ENCODE measurements at places on chromosomes 4 and X.
A peak's percentile ranks its signal among the peaks of the same experiment; 100 is the strongest.

- no peak for DNase-seq
Observed at GRCh38 chr4:16110661-16111290, 27.0 kb upstream of the PROM1 start.

- DNase-seq, result no peak
Observed at GRCh38 chr4:132396636-132397035, 752.5 kb upstream of the PCDH10 start.

- DNase-seq, result no peak
Observed at GRCh38 chrX:29851857-29852605, 363.3 kb upstream of the MAGEB2 start.

GRCh38 chrX:109847257-109848187 lies 114.5 kb upstream of the ACSL4 start:
- no peak for DNase-seq

DNA sequence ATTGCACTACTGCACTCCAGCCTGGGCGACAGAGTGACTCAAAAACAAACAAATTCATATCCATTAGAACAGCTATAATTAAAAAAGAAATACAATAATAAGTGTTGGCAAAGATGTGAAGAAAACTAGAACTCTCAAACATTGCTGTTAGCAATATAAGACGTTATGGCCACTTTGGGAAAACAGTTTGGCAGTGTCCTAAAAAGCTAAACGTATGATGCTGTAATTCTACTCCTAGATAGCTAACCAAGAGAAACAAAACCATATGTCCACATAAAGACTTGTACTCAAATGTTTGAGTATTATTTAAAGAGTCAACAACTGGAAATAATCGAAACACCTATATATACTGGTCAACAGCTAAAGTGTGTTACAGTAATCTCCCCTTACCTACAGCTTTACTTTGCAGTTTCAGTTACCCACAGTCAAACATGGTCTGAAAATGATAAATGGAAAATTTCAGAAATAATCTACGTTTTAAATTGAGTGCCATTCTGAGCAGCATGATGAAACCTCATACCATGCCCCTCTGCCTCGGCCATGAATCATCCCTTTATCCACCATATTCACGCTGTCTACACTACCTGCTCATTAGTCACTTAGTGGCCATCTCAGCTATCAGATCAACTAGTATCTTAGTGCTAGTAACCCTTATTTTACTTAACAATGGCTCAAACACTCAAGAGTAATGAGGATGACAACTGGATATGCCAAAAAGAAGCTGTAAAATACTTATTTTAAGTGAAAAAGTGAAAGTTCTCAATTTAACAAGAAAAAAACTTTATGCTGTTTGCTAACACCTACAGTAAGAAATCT lies 4.9 kb downstream of the ELF2 start:
- DNase-seq, result no peak

- DNase-seq, result no peak
Observed at GRCh38 chr4:95638920-95639501, 90.2 kb upstream of the UNC5C start.

- DNase-seq, result no peak
Observed at GRCh38 chrX:131831185-131831520, 191.9 kb upstream of the STK26 start.

DNA sequence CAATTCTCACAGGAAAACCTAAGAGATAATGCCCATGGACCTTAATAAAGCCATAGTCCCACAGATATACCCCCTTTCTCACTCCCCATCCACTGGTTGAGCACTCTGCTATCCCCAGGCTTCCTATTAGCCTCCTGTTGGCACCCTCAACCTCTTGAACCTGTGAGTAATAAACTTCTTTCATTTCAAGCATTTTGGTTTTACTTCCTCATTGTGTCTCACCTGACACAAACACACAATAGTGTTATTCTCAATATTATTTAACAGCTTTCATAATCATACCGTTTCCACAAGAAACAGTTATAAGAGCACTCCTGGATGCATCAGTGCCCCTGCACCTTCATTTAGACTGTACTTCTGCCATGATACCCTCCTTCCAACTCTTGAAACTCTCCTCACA lies 56.8 kb downstream of the TRPC5 start:
- DNase-seq, result no peak

GRCh38 chrX:11267425-11267824 lies 25.8 kb upstream of the AMELX start:
- no peak for DNase-seq

DNA sequence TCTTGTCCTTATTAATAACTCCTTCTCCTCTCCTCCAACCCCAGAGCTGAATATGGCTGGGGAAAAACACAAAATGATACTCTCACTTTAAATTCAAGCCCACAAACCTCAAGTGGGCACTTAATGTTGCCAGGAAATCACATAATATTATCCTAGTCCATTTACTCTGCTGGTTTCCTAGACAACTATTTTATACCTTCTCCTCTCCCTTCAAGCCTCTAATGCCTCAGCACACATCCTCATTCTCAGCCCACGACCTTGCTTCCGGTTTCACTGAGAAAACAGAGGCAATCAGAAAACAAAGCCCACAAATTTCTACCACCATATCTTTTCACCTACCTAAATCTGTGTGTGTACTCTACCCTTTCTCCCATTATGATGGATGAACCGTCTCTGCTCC lies 12.1 kb upstream of the CLCN5 start:
- DNase-seq, result peak; percentile 2

- DNase-seq, result no peak
Observed at GRCh38 chr4:107989162-107989536, 540 bp upstream of the HADH start.

DNA sequence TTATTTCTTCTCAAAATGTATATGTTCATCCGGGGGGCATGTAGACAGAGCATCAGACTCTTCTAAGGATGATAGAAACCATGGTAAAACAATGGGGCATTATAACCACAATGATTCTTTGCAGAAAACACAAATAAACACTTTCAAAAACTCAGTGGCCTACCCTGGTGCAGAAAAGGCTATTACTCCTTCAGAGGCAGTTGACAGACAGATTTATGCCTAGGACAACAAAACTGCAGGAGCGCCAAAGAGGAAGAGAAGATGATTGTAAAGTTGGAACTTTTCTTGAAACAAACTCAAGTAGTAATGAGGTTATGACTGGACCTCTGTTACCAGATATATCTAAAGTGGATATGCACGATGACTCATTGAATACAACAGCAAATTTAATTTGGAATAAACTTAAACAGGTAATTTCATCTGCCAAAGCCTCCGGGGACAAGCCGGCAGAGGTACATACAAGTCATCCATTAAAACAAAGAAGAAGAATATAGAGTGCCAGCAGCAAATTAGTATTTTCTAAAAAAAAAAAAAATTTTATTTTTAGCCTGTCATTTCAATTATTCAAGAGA lies 1068.4 kb upstream of the INTU start:
- DNase-seq, result no peak

DNA sequence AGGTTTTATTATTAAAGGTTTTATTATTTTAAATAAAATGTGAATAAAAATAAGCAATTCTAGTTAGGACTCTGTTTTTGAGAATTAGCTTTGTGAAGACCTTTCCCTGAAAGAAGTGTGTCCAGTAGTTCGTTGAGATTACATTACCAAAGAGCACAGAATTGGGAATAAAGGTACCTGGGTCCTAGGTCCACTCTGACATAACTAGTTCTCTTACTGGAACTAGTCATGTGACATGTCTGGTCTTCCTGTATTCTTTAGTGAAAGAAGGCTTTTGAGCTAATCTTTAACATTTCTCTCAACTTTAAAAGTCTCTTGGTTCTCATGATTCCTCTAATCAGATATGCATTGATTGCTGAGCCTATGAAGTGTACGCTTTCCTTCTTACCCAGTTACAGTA lies 292.0 kb upstream of the SMIM31 start:
- DNase-seq, result no peak

DNA sequence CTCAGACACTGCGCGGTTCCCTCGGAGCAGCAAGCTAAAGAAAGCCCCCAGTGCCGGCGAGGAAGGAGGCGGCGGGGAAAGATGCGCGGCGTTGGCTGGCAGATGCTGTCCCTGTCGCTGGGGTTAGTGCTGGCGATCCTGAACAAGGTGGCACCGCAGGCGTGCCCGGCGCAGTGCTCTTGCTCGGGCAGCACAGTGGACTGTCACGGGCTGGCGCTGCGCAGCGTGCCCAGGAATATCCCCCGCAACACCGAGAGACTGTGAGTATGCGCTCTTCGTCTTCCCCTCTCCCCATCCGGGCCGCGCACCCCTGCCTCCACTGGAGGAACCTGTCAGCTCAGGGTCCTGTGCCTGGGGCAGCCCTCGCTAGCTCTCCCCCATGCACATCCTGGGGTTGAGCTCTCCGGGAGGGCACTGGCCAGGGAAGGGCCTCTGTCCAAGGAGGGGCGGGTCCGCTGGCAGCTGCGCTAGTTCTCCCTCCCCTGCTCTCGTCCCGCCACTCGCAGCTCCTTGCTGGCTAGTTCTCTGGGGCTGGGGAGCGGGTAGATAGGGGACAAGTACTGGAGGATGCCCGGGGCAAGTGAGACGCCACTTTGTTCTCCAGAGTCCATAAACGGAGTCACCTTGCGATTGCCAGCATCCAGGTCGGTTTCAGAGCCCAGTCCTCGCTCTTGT lies 2.2 kb downstream of the SLIT2 start:
- peak; percentile 13 for DNase-seq

GRCh38 chr4:134722306-134722705 lies 520.7 kb upstream of the PABPC4L start:
- DNase-seq, result no peak

DNA sequence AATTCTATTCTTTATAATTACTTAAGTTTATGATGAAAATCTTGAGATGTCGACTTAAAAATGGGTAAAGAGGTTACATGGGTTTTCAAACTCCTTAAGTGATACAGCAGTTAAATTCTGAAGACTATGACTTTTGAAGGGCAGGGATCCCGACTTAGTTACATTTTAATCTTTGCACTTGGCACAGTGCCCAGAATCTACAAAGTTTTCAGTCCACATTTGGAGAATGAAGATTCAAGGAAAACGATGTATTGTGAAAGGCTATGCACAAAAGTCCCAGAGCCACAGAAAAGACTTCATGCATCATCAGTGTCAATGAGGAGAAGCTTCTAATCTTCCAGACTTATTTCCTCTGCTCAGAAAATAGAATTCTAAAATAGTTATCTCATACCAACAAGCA lies 36.3 kb upstream of the GRPR start:
- no peak for DNase-seq

- DNase-seq, result no peak
Observed at GRCh38 chr4:107094976-107095375, 58.9 kb upstream of the DKK2 start.

DNA sequence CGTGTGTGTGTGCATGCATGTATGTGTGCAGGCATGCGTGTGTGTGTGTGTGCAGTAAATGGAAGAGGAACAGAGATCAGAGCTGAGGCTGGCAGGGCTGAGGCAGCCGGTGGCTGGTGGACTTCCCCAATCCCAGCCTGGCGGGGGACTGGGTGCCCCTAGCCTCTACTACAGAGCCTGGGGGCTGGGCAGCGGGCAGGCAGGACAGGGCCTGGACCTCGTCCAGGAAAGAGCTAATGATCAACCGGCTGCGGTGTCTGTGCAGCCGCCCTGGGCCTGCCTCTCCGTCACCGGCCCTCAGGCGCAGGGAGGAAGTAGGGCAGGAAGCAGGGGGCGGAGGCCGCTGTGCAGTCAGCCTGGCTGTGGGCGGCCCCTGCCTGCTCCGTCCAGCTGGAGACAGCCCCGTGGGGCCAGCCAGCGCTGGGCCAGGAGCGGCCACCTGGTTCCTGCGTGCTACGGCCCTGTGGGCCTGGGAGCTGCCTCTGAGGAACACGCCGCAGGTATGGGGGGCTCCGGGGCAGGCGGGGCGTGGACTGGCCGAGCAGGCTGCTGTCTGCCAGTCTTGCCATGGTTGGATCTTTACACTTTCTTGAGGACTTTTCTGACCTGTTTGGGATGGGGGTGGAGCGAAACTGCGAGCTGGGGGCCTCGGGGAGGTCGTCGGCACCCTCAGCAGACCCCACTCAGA lies at the start of gene SH3TC1:
Gene SH3TC1, plus strand, starts transcription at position 385 of the 688 bp plus-strand sequence. CDS start 5,905 bp downstream, outside the sequence.
- no peak for DNase-seq

GRCh38 chr4:16224264-16225166 lies 1.8 kb downstream of the TAPT1 start:
- DNase-seq, result no peak

- DNase-seq, result no peak
Observed at GRCh38 chrX:10083809-10084208, 73.0 kb upstream of the CLCN4 start.

- peak; percentile 60 for DNase-seq
Observed at GRCh38 chrX:150899191-150899757, 806 bp upstream of the CD99L2 start.

DNA sequence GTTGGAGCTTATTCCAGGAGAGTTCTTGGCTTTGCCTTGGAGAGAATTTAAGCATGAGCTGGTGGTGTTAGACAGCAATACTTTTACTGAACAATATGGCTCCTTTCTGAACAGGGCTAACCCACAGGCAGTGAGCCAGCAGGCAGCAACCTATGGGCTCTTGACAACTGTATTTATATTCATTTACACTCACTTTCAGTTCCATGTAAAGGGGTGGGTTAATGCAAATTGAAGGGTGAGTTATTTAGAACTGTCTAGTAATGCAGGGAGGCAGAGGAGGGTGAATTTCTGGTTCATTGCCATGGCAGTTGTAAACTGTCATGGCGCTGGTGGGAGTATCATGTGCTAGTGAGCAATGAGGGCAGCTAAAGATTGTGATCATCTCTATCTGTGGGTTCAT lies 15.7 kb downstream of the FOXR2 start:
- no peak for DNase-seq

DNA sequence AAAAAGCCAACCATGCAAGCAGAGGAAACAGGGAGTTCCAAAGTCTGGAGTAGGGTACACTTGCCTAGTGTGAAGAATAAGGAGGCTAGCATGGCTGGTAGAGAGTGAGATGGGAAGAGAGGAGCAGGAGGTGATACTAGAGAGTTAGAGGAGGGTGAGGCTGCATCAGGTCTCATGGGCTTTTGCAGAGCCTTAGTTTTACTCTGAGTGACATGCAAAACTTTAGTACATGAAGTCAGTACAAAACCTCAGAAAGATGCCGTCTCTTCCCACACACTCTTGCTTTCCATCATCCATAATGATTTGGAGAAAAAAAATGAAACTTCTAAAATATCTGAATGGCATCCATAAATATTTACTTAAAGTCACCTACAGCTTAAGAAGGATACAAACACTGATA lies 5.0 kb downstream of the OPRPN start:
- DNase-seq, result no peak

DNA sequence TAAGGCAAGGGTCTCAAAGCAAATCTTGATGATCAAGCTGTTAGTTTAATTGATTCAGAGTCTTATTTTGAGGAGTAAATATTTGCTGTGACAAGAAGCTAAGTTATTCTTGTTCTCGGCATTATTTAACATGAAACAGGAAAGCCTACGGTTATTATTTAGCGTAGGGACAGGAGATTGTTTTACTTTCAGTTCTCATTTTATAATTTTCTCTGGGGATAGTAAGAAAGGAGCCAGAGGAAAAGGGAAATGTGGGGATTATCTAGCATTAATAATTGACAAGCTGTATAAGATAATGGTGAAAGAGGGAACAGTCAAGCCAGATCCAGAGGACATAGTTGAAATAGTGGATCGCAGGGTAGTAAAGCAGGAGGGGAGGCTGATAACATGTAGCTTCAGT lies 39.7 kb upstream of the PARM1 start:
- DNase-seq, result no peak

GRCh38 chr4:61274286-61274685 lies 74.2 kb downstream of the ADGRL3 start:
- no peak for DNase-seq

GRCh38 chr4:185587427-185588161 lies 52.3 kb upstream of the PDLIM3 start:
- DNase-seq, result no peak

All from NCI-H187 (cell line).